Fibroblast of villous mesenchyme (primary cell): ENCODE measurements at places on chromosomes 4 and X. TPM values are rescaled to one million over a fixed set of nuclear protein-coding genes. Genes with fewer than 3 reads are reported as not detected.

MEPE gene
- not detected in 2 replicates for total RNA-seq

HELT gene
- not detected in 2 replicates for total RNA-seq

TCP11X2 gene
- total RNA-seq, result not detected in 2 replicates

F8A1 gene
- 2.2 and 4.5 TPM in 2 replicates for total RNA-seq

ETDA gene
- not detected in 2 replicates for total RNA-seq

HDX gene
- total RNA-seq, result 4.8 and 9.9 TPM in 2 replicates

ARL13A gene
- not detected in 2 replicates for total RNA-seq

P2RY4 gene
- total RNA-seq, result not detected in 2 replicates

WNK3 gene
- 0.64 and 1.7 TPM in 2 replicates for total RNA-seq

MAGEB6B gene
- total RNA-seq, result not detected in 2 replicates
